Tibial nerve (tissue), 4 donors: ENCODE measurements at places on chromosomes 6 and 20. TPM values are rescaled to one million over a fixed set of nuclear protein-coding genes. Genes with fewer than 3 reads are reported as not detected.

DNA sequence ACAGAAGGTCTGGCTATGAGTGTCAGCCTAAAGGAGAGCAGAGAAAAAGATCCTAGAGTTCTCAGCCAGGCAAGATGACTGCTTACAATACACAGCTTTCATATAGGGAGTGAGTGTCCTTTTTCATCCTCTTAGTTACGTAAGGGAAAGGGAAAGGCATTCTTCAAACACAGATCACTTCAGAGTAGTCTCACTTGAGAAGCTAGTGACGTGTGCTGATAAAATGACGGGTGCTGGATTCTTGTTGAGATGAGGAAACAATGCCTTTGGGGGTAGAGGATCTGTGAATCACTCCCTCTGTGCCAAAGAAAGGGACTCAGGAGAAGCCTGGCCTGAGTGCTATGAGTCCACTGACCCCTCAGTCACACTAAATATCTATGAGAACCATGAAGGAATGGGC is 117.3 kb downstream of the QRSL1 start:
- no peaks in the 10 kb centered on the region for H3K36me3 ChIP-seq
- no peak overlapping the region for H3K27ac ChIP-seq
- H3K4me3 ChIP-seq: no peak overlapping the region
- DNase-seq: no peak

DNA sequence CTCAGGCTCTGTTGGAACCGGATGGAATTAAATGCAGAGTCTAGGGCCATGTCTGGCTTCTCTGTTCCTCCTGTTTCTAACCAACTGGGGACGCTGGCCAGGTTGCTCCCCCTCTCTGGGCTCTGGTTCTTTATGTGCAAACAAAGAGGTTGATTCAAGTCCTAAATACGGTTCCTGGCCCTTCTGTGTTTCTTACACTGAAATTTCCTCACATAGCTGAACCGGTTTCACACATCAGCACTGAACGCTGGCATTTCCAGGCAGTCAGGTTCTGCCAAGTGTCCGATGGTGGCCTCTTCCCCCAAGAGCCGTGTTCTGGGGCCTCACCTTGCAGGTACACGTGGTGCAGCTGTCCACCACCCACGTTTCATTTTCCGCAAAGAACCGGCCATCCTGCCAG is 13.5 kb downstream of the THBS2 start:
- peaks cover 72% of the 10 kb centered on the region for H3K36me3 ChIP-seq
- no peaks in the 10 kb centered on the region for H3K27me3 ChIP-seq
- no peak overlapping the region for H3K4me3 ChIP-seq
- no peaks in the 10 kb centered on the region for H3K4me1 ChIP-seq
- no peak overlapping the region for H3K27ac ChIP-seq
- no peak for DNase-seq

NOX3 gene
- total RNA-seq: not detected

- H3K36me3 ChIP-seq: no peaks in the 10 kb centered on the region
- peaks cover 22% of the 10 kb centered on the region for H3K4me1 ChIP-seq
- H3K27me3 ChIP-seq: no peaks in the 10 kb centered on the region
- H3K4me3 ChIP-seq: no peak overlapping the region
- no peak for DNase-seq
- H3K27ac ChIP-seq: no peak overlapping the region
Observed at GRCh38 chr6:2967936-2968335, 3.4 kb downstream of the SERPINB6 start.

HSPA1A gene
- total RNA-seq: 228 TPM

- H3K4me3 ChIP-seq: no peak overlapping the region
- no peak overlapping the region for H3K27ac ChIP-seq
- no peaks in the 10 kb centered on the region for H3K4me1 ChIP-seq
- no peak for DNase-seq
- no peaks in the 10 kb centered on the region for H3K36me3 ChIP-seq
Observed at GRCh38 chr6:143701349-143702234, 23.8 kb downstream of the PHACTR2 start.

- H3K36me3 ChIP-seq: no peaks in the 10 kb centered on the region
- no peaks in the 10 kb centered on the region for H3K27me3 ChIP-seq
- no peaks in the 10 kb centered on the region for H3K4me1 ChIP-seq
- no peak for DNase-seq
- H3K4me3 ChIP-seq: no peak overlapping the region
- no peak overlapping the region for H3K27ac ChIP-seq
Observed at GRCh38 chr6:3871515-3871914, 22.3 kb downstream of the FAM50B start.

DNA sequence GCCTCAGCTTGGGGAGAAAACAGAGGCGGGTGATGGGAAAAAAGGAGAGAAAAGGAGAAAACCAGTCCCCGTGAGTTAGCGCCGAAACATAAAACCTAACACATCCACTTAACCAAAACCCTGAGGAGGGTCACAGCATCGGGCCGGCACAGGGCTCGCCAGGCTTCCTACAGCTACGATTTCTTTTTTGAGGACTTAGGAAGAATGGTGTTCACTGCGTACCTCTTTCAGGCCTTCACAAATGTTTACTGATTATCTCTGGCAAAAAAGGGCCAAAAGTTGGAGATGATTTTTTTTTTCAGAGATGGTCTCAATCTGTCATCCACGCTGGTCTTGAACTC is 48.8 kb downstream of the DSTN start:
- no peaks in the 10 kb centered on the region for H3K4me1 ChIP-seq
- no peak overlapping the region for H3K4me3 ChIP-seq
- H3K36me3 ChIP-seq: peaks cover 13% of the 10 kb centered on the region
- no peak for DNase-seq
- no peak overlapping the region for H3K27ac ChIP-seq
- no peaks in the 10 kb centered on the region for H3K27me3 ChIP-seq

GRCh38 chr6:17429383-17430061 is 36.1 kb downstream of the CAP2 start:
- H3K27ac ChIP-seq: no peak overlapping the region
- no peaks in the 10 kb centered on the region for H3K36me3 ChIP-seq
- H3K27me3 ChIP-seq: no peaks in the 10 kb centered on the region
- H3K4me1 ChIP-seq: no peaks in the 10 kb centered on the region
- no peak overlapping the region for H3K4me3 ChIP-seq
- no peak for DNase-seq

- no peak overlapping the region for H3K4me3 ChIP-seq
- no peak for DNase-seq
- no peaks in the 10 kb centered on the region for H3K4me1 ChIP-seq
Observed at GRCh38 chr6:112298816-112299281, 44.5 kb upstream of the LAMA4 start.

- peaks cover 3% of the 10 kb centered on the region for H3K27me3 ChIP-seq
- DNase-seq: no peak
- no peaks in the 10 kb centered on the region for H3K36me3 ChIP-seq
- H3K27ac ChIP-seq: no peak overlapping the region
Observed at GRCh38 chr6:8218861-8219260, 116.5 kb upstream of the EEF1E1 start.

DNA sequence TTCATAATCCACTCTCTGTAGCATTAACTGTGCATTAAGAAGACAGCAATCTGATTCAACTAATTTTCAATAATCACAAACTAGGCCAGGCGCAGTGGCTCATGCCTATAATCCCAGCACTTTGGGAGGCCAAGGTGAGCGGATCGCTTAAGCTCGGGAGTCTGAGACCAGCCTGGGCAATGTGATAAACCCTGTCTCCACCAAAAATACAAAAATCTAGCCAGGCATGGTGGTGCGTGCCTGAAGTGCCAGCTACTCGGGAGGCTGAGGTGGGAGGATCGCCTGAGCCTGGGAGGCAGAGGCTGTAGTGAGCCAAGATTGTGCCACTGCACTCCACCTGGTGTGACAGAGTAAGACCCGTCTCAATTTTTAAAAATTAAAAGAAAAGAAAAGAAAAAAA is 29.5 kb downstream of the SERPINB9 start:
- H3K4me1 ChIP-seq: peaks cover 25% of the 10 kb centered on the region
- DNase-seq: no peak
- no peak overlapping the region for H3K4me3 ChIP-seq
- H3K27me3 ChIP-seq: no peaks in the 10 kb centered on the region
